Uterine smooth muscle cell (primary cell): ENCODE measurements at places on chromosomes 12 and 14. TPM values are rescaled to one million over a fixed set of nuclear protein-coding genes. Genes with fewer than 3 reads are reported as not detected.

Gene PLCZ1
- not detected in 2 replicates for total RNA-seq

Gene POLE2
- total RNA-seq, result 12.5 and 33.3 TPM in 2 replicates

Gene ZNF605
- 13.9 and 15.3 TPM in 2 replicates for total RNA-seq

Gene HOXC9
- 0.11 TPM in 1 of 2 replicates, not detected in the other for total RNA-seq

Gene ARMH4
- total RNA-seq, result 5.3 and 10.7 TPM in 2 replicates

Gene RACGAP1
- 51.1 and 168 TPM in 2 replicates for total RNA-seq

Gene MMP17
- total RNA-seq, result 15.6 and 28.1 TPM in 2 replicates
